CD4-positive, alpha-beta T cell (primary cell): ENCODE measurements at places on chromosomes 13 and 19. TPM values are rescaled to one million over a fixed set of nuclear protein-coding genes. Genes with fewer than 3 reads are reported as not detected.

GRCh38 chr13:50071379-50071778 lies 56.1 kb downstream of the KCNRG start:
- no peak overlapping the region for H3K27ac ChIP-seq
- H3K4me3 ChIP-seq: no peak overlapping the region
- H3K36me3 ChIP-seq: peaks cover 19% of the 10 kb centered on the region
- no peak for DNase-seq
- peaks cover 2% of the 10 kb centered on the region for H3K4me1 ChIP-seq

DNA sequence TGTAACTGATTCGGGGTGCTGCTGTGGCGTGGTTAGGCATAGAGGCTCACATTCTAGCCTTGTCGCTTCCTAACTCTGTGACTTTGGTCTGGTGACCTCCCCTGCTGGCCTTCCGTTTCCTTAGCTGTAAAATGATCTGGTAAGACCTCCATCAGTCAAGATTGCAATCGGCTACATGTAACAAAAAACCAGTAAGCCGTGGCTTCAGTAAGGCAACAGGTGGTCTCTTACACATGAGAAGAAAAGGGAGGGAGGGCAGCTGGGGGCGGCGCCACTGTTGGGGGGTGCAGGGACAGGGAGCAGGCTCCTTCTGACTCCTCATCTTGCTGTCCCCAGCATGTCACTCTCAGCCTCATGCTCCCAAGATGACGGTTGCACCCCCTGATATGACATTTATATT lies 148.0 kb downstream of the SIPA1L3 start:
- peaks cover 8% of the 10 kb centered on the region for H3K4me1 ChIP-seq
- no peaks in the 10 kb centered on the region for H3K27me3 ChIP-seq
- H3K27ac ChIP-seq: no peak overlapping the region
- no peaks in the 10 kb centered on the region for H3K36me3 ChIP-seq
- no peak for DNase-seq

DNA sequence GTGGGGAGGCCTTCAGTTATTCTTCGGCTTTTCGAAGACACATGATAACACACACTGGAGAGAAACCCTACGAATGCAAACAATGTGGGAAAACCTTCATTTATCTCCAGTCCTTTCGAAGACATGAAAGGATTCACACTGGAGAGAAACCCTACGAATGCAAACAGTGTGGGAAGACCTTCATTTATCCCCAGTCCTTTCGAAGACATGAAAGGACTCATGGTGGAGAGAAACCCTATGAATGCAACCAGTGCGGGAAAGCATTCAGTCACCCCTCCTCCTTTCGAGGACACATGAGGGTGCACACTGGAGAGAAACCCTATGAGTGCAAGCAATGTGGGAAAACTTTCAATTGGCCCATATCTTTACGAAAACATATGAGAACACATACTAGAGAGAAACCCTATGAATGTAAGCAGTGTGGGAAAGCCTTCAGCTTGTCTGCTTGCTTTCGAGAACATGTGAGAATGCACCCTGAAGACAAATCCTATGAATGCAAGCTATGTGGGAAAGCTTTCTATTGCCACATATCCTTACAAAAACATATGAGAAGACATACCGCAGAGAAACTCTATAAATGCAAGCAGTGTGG lies 11.8 kb downstream of the ZNF555 start:
- no peak overlapping the region for H3K27ac ChIP-seq
- no peak overlapping the region for H3K4me3 ChIP-seq
- H3K36me3 ChIP-seq: peaks cover 32% of the 10 kb centered on the region
- H3K4me1 ChIP-seq: peaks cover 35% of the 10 kb centered on the region
- DNase-seq: no peak

Gene ICAM4
- total RNA-seq: 0.70 TPM

Gene CADM4
- total RNA-seq: 0.36 TPM

Gene ZNF729
- total RNA-seq: not detected

Gene OR7A10
- not detected for total RNA-seq

Gene CFAP97D2
- total RNA-seq: 0.52 TPM

GRCh38 chr19:2726904-2727639 lies 5.9 kb upstream of the DIRAS1 start:
- peaks cover 2% of the 10 kb centered on the region for H3K36me3 ChIP-seq
- H3K27me3 ChIP-seq: peaks cover 26% of the 10 kb centered on the region
- no peak for DNase-seq
- H3K4me3 ChIP-seq: no peak overlapping the region

Gene ZNF304
- 5.4 TPM for total RNA-seq

Gene BRSK1
- 2.7 TPM for total RNA-seq

Gene MATK
- 9.4 TPM for total RNA-seq

Gene ATP4A
- total RNA-seq: not detected

DNA sequence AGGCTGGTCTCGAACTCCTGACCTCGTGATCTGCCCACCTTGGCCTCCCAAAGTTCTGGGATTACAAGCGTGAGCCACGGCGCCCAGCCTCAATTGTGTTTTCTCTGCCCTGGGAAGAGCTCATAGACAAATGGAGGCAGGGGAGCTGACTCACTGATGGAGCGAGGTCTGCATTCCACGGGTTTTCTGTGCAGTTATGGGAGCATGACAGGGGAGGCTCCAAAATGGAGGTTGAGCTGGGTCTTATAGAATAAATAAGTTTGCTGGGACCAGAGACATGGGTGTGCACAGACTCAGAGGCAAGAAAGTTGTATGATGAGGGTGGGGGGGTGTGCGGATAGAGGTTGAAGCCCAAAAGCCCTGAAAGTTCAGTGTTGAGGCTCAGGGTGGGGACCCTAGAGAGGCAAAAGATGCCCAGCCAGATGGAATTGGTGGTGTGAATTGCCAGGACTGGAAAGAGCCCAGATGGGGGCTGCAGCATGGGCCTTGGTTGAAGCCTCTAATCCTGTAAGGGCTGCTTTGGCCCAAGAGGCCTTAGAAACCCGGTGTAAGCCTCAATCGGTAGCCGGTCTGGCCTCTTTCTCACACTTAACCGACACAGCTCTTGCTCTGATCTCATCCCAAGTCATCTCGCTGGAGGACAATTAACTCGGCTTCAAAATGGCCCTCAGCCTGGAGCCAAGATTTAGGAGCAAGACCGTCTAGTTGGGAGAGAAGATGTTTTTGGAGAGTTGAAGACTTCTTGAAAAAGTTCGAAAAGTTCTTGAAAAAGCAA lies 1.9 kb downstream of the TPM4 start:
- H3K27ac ChIP-seq: peak overlapping the region; percentile 83
- peaks cover 30% of the 10 kb centered on the region for H3K36me3 ChIP-seq
- peaks cover 82% of the 10 kb centered on the region for H3K4me1 ChIP-seq
- peak; percentile 42 for DNase-seq
- H3K27me3 ChIP-seq: no peaks in the 10 kb centered on the region

DNA sequence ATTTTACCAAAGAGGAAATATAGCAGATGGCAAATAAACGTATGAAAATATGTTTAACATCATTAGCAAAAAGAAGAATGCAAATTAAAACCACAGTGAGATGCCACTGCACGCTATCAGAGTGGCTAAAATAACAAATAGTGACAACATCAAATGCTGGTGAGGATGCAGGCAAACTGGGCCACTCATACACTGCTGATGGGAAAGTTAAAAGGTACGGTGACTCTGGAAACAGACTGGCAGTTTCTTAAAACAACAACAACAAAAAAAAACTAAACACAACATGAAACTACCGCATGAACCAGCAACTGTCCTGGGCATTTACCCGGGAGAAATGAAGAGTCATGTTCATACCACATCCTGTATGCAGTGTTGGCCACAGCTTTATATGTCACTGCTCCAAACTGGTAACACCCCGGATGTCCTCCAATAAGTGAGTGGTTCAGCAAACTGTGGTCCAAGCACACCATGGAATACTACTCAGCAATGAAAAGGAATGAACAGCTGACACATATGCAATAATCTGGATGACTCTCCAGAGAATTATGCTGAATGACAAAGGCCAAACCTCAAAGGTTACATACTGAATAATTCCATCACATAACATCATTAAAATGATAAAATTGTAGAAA lies 22.3 kb downstream of the EPS15L1 start:
- H3K36me3 ChIP-seq: no peaks in the 10 kb centered on the region
- peaks cover 37% of the 10 kb centered on the region for H3K4me1 ChIP-seq
- no peaks in the 10 kb centered on the region for H3K27me3 ChIP-seq
- DNase-seq: no peak

Gene NLRP11
- not detected for total RNA-seq

- no peak for DNase-seq
- no peak overlapping the region for H3K27ac ChIP-seq
- no peaks in the 10 kb centered on the region for H3K36me3 ChIP-seq
- H3K27me3 ChIP-seq: no peaks in the 10 kb centered on the region
- H3K4me1 ChIP-seq: no peaks in the 10 kb centered on the region
These were observed 10.2 kb downstream of the TSC22D1 start for GRCh38 chr13:44565881-44566280.

DNA sequence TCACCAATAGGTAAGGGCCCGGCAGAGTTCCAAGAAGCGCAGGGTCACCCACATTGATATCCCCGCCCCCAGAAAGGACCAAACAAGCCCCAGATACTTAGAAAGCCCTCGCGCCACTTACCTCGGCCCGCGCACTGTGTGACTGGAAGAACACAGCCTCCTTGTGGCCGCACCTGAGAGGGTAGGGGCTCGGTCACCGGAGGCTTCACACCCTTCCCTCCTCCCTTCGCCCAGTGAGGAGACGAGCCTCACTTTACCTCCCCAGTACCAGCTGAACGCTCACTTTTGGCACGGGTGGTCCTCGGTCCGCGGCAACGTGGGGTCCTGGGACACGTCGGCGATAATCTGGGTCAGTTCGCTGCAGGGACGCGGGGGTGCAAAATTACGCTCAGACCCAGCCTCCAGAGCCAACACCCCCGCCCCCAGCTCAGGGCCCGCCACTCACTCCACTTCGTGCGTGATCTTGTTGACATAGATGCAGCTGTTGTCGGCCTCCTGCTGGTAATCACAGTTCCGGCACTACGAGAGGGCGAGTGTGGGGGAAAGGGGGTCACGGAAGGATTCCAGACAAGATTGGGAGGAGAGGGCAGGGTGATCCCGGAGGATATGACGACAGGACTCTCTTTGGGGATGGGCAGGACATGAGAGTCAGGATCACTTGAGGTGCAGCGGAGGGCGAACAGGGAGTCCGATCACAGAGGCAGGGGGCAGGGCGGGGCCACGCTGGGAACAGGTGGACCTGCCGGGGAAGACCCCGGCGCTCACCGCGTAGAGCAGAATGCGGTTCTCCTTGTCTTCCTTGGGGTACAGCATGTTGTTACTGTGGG lies 568 bp downstream of the POLR2I start:
- H3K27ac ChIP-seq: peak overlapping the region; percentile 87
- H3K27me3 ChIP-seq: no peaks in the 10 kb centered on the region
- DNase-seq: no peak
- peaks cover 40% of the 10 kb centered on the region for H3K4me1 ChIP-seq

DNA sequence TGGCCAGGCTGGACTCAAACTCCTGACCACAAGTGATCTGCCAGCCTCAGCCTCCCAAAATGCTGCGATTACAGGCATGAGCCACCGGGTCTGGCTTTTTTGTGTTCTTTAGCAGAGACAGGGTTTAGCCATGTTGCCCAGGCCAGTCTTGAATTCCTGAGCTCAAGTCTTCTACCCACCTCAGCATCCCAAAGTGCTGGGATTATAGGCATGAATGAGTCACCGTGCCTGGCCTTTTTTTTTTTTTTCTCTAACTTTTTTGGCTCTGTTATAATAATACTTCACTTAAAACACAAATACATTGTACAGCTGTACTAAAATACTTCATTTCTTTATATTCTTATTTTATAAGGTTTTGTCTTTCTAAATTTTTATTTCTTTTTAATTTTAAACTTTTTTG lies 599.5 kb upstream of the PCDH9 start:
- no peaks in the 10 kb centered on the region for H3K4me1 ChIP-seq
- no peak for DNase-seq
- no peak overlapping the region for H3K27ac ChIP-seq
- H3K36me3 ChIP-seq: no peaks in the 10 kb centered on the region
- H3K27me3 ChIP-seq: no peaks in the 10 kb centered on the region

GRCh38 chr19:16076958-16077611 lies 790 bp downstream of the TPM4 start:
- H3K4me1 ChIP-seq: peaks cover 83% of the 10 kb centered on the region
- H3K27me3 ChIP-seq: no peaks in the 10 kb centered on the region
- H3K36me3 ChIP-seq: peaks cover 20% of the 10 kb centered on the region
- H3K4me3 ChIP-seq: peak overlapping the region; percentile 87
- DNase-seq: peak; percentile 37
- H3K27ac ChIP-seq: peak overlapping the region; percentile 72

GRCh38 chr13:76516013-76516412 lies 370.2 kb downstream of the KCTD12 start:
- no peak overlapping the region for H3K4me3 ChIP-seq
- no peak overlapping the region for H3K27ac ChIP-seq
- no peak for DNase-seq
- no peaks in the 10 kb centered on the region for H3K4me1 ChIP-seq
- H3K36me3 ChIP-seq: no peaks in the 10 kb centered on the region

Gene PLPP2
- total RNA-seq: not detected

DNA sequence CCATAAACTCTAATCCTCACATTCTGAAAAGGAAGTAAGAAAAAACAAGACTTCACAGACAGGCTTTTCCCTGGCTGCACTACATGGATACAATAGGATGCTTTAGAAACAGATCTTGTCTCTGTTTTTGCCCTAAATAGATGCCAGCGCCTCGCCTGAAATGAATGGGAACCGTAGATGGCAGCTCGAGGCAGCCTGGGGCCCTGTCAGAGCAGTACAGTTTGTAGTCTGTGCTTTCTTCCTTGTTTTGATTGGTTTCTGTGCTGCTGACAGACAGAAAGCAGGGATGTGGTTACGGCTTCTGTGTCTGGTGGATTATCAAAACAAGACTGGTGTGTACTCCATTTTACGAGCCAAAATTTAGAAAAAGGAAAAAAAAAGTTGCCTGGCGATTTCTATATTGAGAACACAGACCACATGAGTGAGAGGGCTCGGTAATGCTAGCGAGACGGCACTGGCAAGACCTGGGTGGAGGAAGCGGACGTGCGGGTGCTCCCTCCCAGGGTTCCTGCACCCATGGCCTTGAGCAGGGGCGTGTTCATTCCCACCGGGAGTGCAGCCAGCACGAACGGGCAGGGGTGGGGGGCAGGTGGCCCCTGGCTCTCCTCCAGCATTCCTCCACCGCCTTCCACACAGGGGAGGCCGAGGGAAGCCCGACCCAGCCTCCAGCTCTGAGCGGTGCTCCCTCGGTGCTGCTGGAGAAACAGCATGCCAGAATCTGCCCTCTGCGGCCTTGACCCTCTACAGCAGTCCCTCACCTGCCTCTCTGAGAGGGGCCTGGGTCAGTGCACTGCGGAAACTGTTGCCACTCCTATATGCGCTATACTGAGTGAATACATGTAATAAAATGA lies 37.6 kb upstream of the C1QTNF9 start:
- H3K36me3 ChIP-seq: peaks cover 5% of the 10 kb centered on the region
- peak overlapping the region; percentile 99 for H3K27ac ChIP-seq
- H3K27me3 ChIP-seq: no peaks in the 10 kb centered on the region
- peak; percentile 50 for DNase-seq
- H3K4me1 ChIP-seq: peaks cover 83% of the 10 kb centered on the region
- H3K4me3 ChIP-seq: peak overlapping the region; percentile 62
